ENCODE measurements at places on chromosomes 16 and 17. TPM values are rescaled to one million over a fixed set of nuclear protein-coding genes. Genes with fewer than 3 reads are reported as not detected.
A peak's percentile ranks its signal among the peaks of the same experiment; 100 is the strongest.

DNA sequence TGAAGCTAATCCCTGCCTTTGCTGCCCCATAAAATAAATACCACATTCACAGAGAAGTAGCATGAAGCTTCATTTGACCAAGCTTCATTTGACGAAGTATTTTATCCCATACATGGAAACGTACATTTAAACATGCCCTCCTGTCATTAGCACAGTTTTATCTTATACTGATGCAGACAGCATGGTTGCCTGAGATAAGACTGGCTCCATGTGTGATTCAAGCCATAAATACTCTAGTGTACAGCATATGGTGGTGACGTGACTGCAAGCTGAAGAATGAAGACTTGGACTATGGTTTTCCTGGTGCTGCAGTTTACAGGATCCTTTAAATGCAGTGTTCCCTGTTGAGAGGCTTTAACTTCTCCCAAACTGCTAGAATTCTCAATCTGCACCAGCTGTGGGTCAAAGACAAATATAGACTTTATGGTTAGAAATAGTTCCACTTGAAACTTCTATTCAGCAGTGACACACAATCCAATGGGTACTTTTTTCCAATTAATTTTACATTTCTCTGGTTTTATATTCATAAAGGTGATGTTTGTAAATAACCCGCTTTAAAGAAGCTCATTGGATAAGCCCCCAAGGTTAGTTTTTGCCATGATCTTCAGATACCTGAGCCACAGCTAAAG lies 64.9 kb downstream of the CYB561 start:
- DNase-seq: no peak

GRCh38 chr17:33234930-33235685 lies 58.0 kb downstream of the ASIC2 start:
- DNase-seq: peak; percentile 44

DNA sequence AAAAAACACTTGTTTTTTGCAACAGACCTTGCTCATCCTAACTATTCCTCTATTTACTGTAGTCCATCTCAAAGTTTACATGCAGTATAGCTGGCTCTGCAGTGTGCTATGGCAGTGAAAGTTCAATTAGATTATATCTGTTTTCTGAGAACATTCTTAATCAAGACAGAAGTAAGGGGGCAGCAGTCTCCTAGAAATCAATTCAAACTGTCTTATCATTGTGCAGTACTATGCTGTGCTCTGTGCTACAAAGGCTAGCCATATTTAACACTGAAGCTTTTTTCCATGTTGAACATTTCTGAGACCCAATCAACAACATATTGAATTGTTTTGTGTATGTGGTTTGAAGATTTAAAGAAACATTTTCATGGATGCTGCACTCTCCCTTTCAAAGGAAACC lies 11.4 kb downstream of the NETO2 start:
- no peak for DNase-seq

CHD9NB gene
- not detected for total RNA-seq

GRCh38 chr17:41058741-41059140 lies 1.2 kb downstream of the KRTAP2-3 start:
- DNase-seq: no peak

DNA sequence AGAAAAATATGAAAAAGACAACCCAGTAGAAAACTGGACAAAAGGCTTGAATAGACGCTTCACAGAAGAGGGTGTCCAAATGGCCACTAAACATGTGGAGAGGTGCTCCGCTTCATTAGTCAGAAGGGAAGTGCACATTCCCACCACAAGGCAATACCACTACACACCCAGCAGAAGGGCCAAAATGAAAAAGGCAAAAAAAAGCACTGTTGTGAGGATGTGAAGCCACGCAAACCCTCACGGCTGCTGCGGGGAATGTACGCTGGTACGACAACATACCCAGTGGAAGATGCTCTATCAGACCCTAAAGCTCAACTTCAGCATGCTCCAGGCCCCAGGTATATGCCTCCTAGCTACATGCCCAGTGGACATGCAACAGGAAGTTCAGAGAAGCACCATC lies 17.0 kb downstream of the PIK3R5 start:
- DNase-seq: no peak

DNA sequence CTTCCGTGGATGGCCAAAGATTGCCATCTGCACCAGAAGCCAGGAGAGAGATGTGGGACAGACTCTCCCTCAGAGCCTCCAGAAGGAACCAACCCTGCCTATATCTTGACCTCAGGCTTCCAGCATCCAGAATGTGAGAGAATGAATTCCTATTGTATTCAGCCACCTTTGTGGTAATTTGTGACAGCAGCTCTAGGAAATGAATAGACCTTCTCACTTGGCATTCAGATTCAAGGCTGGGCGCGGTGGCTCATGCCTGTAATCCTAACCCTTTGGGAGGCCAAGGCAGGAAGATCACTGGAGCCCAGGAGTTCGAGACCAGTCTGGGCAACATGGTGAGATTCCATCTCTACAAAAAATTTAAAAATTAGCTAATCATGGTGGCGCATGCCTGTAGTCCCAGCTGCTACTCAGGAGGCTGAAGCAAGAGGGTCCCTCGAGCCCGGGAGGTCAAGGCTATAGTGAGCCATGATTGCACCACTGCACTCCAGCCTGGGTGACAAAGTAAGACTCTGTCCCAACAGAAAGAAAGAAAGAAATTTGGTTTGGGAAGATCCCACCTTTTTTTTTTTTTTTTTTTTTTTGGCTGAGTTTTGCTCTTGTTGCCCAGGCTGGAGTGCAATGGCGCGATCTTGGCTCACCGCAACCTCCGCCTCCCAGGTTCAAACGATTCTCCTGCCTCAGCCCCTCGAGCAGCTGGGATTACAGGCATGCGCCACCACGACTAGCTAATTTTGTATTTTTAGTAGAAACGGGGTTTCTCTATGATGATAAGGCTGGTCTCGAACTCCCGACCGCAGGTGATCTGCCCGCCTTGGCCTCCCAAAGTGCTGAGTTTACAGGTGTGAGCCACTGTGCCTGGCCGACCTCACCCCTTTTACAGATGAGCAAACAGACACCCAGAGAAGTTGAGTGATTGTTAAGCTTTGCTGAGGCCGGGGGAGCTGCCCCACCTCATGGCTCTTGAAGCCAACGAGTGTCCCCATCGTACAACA lies 4.3 kb upstream of the CPSF4L start:
- DNase-seq: peak; percentile 36

DNA sequence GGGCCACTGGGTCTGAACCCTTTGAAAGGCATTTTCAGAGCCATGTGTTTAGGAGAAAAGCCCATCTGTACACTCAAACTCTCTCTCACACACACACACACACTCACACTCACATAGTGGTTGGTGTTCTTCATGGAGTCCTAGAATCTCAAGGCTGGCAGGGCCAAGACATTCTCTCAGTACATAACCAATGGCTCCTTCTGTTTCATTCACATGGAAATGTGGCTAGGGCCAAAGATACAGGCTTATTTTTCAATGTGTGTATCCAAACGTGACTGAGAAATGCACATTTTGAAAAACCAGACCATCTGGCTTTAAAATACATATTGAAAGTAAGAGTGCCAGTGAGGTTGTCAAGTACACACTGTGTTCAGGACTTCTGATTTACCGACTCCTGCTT lies 59.0 kb upstream of the SALL1 start:
- no peak for DNase-seq

NPW gene
- not detected for total RNA-seq

TUFM gene
- 154 TPM for total RNA-seq

ESRP2 gene
- not detected for total RNA-seq

- no peak for DNase-seq
These were observed 84.8 kb upstream of the CPHXL start for GRCh38 chr16:75811020-75811634.

GRCh38 chr17:1958134-1958881 lies 66.8 kb downstream of the RTN4RL1 start:
- no peak for DNase-seq

NOTUM gene
- total RNA-seq: 2.4 TPM

DNA sequence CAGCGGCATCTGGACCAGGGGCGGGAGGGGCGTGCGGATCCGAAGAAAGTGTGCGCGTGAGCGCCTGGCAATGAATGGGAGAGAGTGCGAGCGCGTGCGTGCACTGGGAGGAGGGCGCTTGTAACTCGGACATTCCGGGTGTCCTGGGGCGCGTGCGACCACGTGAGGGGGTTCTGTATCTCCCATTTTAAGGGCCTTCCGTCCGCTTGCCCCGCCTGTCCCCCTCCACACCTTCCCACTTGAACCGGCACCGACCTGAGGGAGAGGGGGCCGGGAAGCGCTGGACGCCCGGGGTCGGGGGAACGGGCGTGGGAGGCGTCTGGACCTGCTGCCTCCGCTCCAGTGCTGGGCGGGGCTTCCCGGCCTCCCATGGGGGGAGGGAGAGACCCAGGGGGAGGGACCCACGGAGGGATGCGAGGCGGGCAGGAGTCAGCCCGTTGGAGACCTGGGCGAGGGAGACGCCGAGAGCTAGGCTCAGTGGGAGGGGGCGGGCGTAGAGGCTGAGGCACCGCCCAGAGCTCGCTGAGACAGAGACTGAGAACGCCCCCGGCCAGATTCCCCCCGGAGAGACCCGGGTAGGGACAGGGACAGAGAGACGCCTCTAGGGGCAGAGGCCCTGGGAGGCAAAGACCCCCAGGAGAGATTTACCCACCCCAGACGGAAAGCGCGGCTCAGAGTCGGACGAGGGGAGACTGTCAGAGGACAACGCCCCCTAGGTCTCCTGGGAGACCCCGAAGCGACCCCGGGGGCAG lies at the start of gene KREMEN2:
KREMEN2 (plus strand) TSS at position 553 of the 752 bp plus-strand sequence. CDS start 246 bp downstream, outside the sequence.
- no peak for DNase-seq

DNA sequence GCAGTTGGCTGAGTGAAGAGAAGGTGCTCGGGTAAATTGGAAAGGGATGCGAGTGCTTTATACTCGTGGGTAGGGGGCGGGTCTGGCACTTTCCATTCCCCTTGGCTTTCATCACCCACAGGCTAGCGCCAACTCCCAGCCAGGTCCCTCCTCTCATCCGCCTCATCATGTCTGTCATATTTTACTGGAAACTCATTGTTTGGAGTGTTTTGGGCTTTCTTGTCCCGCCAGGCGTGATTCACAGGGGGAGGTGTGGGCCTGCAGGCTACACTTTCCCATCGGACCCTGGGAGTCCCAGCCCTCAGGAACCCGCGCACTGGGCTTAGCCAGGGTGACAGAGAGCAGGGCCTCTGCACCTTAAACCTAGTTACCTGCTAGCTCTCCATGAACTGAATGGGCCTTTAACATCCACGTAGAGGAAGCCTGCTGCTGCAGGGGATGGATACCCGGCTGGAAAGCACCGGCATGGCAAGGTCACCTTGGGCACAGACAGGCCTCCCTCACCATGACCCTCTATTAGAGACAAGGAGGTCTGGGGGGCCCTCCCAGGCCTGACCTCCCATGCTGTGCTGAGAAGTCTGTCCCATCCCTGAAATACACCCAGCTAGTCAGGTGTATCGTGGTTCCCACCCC lies at the start of gene KRT14:
KRT14 (minus strand) TSS at position 33 of the 633 bp plus-strand sequence. CDS start 61 bp downstream, outside the sequence.
- DNase-seq: no peak

- DNase-seq: peak; percentile 68
These were observed 36.6 kb upstream of the RGS9 start for GRCh38 chr17:65100316-65101140.

GRCh38 chr16:23081675-23082119 lies 67.6 kb downstream of the USP31 start:
- no peak for DNase-seq

DNA sequence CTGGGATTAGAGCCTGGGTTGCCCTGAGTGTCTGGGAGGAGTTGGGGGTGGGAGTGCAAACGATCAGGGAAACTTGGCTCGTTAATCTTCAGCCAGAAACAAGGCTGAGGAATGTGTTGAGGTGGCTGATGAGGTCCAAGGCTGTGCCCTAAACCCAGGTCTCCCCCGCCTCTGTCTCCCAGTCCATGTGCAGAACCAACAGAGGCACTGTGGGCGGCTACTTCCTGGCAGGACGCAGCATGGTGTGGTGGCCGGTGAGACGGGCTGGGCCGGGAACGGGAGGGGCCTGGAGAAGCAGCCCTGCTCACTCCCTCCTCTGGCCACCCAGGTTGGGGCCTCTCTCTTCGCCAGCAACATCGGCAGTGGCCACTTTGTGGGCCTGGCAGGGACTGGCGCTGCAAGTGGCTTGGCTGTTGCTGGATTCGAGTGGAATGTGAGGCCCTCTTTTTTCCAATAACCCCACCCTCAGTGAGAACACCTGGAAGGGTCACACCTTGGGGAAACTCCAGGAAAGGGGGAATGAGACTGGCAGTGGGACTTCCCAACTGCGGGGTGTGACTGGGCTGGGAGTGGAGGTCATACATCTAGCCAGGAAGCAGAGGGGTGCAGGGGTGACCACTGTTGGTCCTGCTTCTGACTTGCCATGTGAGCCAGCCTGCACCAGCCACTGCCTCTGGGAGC lies 1.7 kb downstream of the SLC5A2 start:
- peak; percentile 50 for DNase-seq
